Frontal cortex (tissue), 4 donors: ENCODE measurements at places on chromosomes 16 and 17. TPM values are rescaled to one million over a fixed set of nuclear protein-coding genes. Genes with fewer than 3 reads are reported as not detected.

The NRN1L gene
- not detected for total RNA-seq

The SCARF1 gene
- total RNA-seq, result 3.3 TPM

The SMTNL2 gene
- total RNA-seq, result 4.1 TPM

The SLC13A2 gene
- total RNA-seq, result not detected

The FSCN2 gene
- total RNA-seq, result 4.9 TPM

The NETO2 gene
- total RNA-seq, result 169 TPM

The VMO1 gene
- 1.2 TPM for total RNA-seq

The SLC5A10 gene
- total RNA-seq, result not detected

The PRR29 gene
- 2.0 TPM for total RNA-seq

The KDM8 gene
- total RNA-seq, result 3.3 TPM

The ERBB2 gene
- total RNA-seq, result 6.9 TPM

The TVP23A gene
- total RNA-seq, result 17.5 TPM

The DVL2 gene
- 53.4 TPM for total RNA-seq

- no peak for DNase-seq
Measured at GRCh38 chr16:53258809-53259208, 175.5 kb upstream of the RBL2 start.

DNA sequence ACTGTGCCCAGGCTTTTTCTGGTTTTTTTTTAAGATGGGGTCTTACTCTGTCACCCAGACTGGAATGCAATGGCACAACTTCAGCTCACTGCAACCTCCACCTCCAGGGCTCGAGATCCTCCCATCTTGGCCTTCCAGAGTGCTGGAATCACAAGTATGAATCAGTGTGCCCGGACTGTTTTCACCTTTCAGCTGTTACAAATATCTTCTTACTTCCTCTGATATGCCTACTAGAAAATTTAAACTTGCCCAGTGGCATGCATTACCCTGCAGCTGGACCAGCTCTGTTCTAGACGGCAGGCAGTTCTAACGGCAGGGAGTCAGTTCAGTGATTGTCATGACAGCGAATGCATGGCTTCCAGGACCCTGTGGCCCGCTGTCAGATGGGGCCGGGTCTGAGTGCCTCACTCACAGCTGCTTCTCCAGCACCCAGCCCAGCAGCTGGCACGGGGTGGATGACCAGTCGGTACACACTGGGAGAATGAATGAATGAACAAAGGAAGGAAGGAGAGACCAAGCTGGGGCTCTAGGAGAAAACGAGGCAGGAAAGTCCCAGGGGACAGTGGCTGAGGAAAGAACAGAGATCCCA lies 28.0 kb upstream of the LITAF start:
- DNase-seq, result no peak

GRCh38 chr16:886802-887731 lies 83.7 kb downstream of the LMF1 start:
- no peak for DNase-seq

- no peak for DNase-seq
Measured at GRCh38 chr16:54968011-54968410, 37.3 kb downstream of the IRX5 start.

- no peak for DNase-seq
Measured at GRCh38 chr17:70327723-70328122, 158.4 kb downstream of the KCNJ2 start.

DNA sequence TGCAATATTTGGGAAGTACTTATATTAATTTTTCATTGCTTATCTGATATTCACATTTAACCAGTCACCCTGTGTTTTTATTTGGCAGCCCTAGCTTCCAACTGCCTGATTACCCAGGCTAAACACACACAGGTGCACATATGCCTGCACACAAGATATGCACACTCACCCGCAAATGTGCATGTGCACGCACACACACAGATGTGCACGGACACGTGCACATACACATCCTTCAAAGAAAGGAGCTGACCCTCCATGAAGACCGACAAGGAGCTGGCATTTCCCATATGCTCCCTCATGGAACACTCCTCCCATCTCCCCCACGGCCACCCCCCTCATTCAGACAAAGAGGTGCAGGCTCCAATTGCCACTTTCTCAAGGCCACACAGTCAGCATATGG lies 242.2 kb downstream of the ENGASE start:
- no peak for DNase-seq

GRCh38 chr17:78665952-78666920 lies 89.0 kb upstream of the DNAH17 start:
- DNase-seq, result no peak

GRCh38 chr16:7744546-7745264 lies 412.1 kb downstream of the RBFOX1 start:
- DNase-seq, result no peak

GRCh38 chr17:9002606-9003354 lies 18.5 kb upstream of the NTN1 start:
- peak; percentile 63 for DNase-seq

DNA sequence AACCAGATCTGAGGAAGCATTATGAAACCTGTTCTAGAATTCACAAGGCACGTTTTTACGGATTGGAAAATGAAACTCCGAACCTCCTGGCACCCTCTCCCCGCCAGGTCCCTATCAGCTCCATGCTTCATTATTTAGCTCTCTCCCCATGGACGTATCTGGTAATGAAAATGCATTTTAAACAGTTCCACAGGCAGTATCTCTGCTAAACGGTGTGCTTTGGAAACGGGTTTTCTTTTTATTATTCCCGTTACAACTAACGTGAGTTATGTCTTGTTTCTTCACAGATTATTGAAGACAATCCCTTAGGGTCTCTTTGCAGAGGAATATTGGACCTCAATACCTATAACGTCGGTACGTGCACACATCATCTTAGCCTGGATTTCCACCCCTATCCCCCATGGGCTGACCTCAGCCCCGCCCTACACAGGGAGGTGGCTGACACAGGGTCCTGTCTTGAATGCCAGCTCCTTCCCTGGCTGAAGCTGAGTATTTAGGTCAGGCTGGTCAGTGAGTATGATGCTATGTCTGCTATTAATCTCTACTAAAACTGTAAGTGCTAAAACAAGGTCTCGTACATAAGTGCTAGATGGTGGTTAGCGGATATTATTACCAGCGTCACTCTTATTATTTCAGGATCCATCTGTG lies 82.9 kb downstream of the SDR42E1 start:
- no peak for DNase-seq

DNA sequence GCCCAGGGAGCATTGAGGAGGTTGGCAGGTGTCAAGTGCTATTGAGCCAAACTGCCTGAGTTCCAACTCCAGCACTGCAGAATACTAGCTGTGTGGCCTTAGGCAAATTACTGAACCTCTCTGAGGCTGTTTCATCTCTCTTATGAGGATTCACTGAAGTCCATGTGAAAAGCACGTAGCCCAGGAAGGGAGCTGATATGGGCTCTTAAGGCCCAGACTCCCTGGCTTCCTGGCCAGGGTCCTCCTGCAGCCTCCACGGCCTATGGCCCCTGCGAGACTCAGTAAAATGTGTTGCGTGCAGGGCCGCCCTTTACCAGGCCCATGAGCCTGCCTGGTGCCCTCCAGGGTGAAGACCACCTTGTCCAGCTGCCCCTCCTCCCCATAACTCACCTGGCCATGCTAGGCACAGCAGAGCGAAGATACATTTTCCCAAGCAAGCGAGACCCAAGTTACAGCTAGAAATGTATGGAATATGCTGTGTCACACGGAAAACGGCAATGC lies 133.7 kb upstream of the TNRC6C start:
- DNase-seq, result no peak

GRCh38 chr16:25108054-25108453 lies 3.5 kb upstream of the LCMT1 start:
- DNase-seq, result no peak

- DNase-seq, result no peak
Measured at GRCh38 chr16:12516621-12517309, 286.9 kb downstream of the CPPED1 start.

DNA sequence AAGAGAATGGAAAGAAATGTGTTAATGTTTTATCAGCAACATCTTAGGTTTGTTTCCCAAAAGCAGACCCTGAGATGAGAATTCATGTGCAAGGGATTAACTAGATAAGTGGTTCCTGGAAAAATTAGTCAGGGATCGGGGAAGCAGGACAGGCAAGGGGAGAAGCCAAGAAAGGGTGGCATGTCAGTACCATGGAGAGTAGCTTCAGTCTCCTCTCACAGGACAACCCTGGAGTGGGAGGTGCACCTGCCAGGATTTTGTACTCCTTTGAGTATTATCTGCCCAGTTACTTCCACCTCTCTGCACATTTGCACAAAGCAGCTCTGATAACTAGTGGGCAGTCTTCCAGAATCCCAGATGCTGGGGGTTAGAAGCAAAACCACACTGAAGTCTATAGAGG lies 117.0 kb downstream of the RGS9 start:
- no peak for DNase-seq

DNA sequence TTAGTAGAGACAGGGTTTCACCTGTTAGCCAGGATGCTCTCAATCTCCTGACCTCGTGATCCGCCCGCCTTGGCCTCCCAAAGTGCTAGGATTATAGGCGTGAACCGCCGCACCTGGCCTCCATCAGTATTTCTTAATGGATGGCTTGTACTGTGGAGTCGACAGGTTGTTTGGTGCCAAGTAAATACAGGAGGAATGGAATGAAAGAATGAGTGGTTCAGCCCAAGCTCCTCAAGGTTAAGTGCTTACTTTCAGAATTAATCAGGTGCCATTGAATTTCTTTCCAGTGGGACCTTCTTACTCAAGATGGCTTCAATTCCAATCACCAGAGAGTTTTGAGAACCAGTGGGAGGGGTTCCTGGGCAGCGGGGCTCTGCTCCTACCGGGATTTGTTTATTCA lies 25.0 kb downstream of the ALOX15 start:
- no peak for DNase-seq

GRCh38 chr16:71501547-71501946 lies 12.4 kb upstream of the ZNF19 start:
- DNase-seq, result no peak

GRCh38 chr17:48162946-48163506 lies 55.5 kb downstream of the SNX11 start:
- no peak for DNase-seq

DNA sequence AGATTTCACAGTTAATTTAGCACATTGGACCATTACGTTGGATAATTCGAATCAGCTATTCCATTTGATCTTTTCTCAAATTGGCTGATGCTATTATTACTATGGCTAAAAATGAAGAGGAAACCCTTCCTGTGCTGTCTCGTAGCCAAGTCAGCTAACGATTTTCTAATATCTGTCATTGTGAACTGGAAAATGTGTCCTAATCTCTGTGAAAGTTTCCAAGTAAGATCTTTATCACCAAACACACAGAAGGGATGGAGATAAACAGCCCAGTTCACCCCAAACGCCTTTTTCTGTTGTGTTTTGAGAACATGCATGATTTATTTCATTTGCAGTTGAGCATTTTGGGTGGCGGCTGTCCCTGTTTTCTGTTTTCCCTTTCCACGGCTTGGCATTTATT lies 312.8 kb downstream of the FOXL1 start:
- no peak for DNase-seq

- DNase-seq, result no peak
Measured at GRCh38 chr17:16415031-16415924, at the start of gene TRPV2. TSS of gene TRPV2 (plus strand) at chr17:16415571. CDS start at chr17:16417669, 2,098 bp downstream.

DNA sequence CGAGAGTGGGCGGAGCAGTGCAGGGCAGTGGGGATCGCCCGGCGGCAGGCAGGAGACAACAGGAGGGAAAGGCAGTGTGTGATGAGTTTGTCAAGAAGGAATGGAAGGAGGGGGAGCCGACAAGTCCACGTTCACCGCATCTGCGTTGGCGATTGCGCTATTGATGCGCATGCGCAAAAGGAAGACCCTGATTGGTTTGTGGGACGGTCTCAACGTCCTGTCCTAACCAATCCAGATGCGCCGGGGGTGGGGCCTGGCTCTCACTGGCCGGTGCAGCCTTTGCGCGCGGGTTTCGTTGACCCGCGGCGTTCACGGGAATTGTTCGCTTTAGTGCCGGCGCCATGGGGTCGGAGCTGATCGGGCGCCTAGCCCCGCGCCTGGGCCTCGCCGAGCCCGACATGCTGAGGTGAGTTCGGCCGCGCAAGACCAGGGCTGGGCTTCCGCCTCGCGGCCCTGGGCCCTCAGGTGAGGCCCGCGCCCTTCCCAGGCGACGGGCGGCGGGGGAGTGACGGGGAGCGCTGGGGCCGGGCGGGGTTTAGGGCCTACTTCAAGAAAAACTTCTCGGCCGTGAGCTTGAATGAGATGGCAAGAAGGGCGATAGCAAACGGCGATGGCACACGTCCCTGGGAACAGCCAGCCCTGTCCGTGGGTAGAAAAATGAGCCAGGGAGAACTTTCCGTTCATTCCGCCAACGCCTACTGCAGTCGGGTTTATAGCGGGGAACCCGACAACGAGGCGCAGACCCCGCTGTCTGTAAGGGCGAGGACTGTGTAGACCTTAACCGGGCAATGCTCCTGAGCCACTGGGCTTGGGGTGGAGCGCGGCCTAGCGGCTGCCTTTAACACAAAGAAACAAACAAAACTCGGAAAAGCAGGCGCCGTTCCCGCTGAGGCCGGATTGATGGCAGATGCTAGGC lies at the start of gene ORC6:
Gene ORC6, plus strand, starts transcription at position 295 of the 916 bp plus-strand sequence. Its CDS starts 47 bp downstream, at position 342.
- DNase-seq, result peak; percentile 94

DNA sequence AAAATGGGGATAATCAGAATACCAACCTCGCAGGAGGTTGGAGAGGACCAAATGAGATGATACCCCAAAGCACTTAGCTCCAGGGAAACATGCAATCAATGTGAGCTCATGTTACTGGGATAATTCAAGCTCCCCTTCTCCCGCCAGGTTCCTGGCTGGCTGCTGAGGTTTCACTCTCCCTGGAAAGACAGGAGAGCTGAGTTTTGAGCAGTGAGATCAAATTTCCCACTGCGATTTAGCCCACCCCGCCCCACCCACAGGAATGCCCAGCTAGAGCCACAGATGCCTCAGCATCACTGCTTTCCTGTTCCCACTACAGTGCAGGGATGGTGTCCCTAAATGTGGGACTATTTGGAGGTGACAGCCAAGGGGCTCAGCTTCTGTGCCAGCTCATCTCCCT lies 56.7 kb downstream of the ZNF423 start:
- DNase-seq, result no peak

- no peak for DNase-seq
Measured at GRCh38 chr17:1237471-1237870, 32.8 kb upstream of the BHLHA9 start.

DNA sequence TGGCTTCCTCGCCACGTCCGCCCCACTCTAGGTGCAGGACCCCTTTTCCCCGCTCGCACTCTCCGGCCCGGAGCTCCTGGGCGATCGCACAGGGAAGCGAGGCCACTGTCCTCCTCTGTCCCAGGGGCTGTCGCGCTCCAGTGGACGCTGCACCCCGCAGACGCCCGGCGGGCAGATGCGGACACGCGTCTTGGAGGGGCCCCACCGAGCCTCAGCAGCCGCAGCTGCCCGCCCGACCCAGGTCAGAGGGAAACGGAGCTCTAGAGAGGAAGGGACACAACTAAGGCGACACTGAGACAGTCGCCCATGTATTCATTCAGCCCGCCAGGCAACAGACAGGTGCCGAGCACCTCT lies 726 bp upstream of the SLC13A5 start:
- DNase-seq, result no peak

DNA sequence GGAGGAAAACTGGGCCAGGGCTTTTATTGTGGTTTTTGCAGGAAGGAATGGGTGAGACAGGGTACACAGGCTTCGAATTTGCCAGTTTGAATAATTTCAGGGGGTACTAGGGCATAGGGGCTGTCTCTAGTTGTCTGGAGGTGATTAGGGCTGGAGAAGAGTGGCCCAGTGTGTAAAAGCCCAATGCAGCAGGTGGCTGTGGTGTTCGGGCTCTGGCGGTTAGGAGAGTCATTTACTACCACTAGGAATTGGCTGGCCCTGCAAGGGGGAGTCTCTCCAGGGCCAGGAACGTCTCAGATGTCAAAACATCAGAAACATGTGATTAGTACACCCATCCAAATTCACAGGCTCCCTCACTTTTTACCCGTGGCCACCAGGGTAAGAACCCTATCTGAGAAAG lies 50.3 kb downstream of the GINS3 start:
- DNase-seq, result no peak
